ENCODE measurements at places on chromosomes 16 and 17.

DNA sequence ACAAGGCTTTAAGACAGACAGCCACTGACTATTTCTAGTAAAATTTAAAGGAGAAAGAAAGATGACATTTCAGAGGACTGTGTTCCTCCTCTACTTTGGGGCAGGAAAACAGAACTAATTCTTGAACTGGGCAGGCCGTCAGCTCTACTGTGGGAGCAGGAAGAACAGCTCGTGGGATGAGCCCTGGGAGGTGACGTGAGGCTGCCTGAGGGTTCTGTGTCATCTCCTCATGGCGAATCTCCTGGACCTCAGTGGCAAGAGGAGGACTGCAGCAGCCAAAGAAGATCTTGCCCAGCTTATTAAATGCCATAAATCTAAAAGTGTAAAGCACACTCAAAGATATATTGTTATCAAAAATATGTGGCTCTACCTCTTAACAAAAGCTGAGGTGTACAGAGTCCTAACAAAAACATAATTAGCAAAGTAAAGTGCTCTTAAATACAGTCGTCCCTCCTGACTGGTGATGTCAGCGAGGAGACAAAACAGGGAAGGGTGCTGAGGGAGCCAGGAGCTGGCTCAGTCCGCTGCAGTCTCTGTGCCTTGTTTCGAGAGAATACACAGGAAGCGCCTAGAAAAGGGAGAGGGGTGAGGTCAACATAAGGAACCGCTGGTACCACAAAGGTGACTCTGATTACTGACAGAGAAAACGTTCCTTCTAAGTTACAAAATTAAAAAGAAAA lies 58.0 kb downstream of the CREBBP start:
- no peak for DNase-seq

- DNase-seq: no peak
Measured at GRCh38 chr16:48949636-48950035, 332.0 kb downstream of the CBLN1 start.

DNA sequence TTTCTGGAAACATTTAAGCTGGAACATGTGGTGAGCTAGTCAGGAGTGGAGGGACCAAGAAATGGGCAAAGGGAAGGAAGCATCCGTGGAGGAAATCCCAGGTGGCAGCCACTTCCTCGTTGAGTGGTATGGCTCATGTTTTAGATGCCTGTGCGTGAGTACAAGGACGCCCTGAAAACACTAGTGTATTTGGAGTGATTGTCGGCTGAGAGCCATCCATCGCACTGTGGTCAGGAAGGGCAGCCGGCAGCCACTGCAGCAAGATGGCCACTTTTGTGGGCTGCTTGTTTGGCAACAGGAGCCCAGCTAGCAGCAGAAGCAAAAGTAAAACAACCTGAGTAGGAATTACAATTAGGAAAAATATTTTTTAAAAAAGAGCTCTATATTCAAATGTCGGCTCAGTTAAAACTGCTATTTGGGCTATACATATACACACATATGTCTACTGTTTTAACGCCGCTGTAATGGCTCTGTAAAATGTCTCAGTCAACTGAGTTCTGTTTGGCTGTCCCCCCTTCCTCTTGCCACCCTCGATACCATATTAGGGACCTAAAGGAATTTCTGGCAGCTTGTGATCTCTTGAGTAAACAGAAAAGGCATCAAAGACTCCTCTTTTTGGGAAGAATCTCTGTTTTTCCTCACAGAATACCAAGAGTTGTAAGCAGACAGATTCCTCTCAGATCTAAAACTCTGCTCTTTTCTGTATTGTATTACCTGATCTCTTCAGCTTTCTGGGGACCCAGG lies 39.2 kb downstream of the BRD7 start:
- DNase-seq: no peak

DNA sequence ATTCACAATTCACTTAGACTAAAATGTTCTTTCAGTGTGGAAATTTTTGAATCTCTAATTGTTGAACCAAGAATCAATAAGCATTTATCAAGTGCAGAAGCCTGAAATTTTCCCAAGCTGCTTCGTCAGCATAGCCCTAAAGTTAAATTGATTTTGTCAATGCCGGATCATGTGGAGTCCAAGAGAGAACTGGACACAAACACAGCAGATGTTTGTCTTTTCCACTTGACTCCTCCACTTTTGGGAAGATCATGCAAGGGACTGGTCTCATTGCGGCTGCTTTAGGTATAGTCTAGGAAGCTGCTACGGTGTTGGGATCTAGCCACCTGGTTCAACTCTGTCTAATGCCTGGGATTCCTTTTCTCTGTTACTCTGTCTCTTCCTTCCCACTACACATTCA lies 95.7 kb downstream of the CYB561 start:
- no peak for DNase-seq

GRCh38 chr17:48579760-48580554 lies 1.8 kb upstream of the HOXB4 start:
- DNase-seq: peak; percentile 43

DNA sequence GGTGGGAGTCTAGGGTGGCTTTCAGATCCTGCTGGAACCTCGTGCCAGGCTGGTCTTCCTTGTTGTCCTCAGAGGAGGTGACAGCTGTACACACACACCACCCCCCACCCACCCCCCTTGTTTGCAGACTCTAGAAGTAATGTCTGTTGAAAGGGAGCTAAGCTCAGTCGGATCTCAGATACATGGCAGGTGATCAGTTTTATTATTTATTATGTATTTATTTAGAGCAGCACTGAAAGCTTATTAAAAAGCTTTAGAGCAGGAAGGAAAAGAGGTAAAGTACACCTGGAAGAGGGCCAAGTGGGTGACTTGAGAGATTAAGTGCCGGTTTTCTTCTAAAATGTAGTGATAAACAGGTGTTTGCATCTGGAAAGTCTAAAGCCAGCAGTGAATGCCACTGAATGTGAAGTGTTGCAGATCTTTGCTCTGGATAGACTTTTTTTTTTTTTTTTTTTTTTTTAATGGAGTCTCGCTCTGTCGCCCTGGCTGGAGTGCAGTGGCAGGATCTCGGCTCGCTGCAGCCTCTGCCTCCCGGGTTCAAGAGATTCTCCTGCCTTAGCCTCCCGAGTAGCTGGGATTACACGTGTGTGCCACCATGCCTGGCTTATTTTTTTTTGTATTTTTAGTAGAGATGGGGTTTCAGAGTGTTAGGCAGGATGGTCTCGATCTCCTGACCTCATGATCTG lies 40.2 kb downstream of the FOXK2 start:
- DNase-seq: no peak

DNA sequence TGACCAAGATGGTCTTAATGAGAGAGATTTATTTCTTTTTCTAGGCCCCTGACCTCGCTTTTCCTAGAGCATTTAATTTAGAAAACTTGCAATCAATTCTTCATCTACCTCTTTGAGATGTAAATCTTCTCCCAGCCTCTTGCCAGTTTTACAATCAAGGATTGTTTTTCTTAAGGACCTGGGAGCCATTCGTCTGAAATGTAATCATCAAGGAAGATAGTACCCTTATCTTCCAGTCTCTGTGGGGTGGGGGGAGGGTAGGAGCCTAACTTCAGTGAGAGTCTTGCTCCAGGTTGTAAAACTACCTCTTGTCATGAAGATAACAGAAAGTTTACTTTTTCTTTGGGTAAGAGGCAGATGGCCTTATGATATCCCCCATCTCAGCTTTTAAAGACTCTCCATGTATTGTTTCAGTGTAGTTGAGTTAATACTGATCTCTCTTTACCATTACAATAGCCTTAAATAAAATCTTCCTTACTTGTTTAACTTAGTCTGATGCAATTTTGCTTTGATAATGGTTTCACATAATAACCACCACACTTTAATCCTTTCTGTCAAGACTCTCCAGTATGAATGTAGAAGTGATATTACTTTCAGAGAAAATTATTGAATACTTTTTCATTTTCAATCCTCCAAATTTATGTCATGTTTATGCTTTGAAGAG lies 110.2 kb upstream of the CPHXL start:
- no peak for DNase-seq

- DNase-seq: no peak
Measured at GRCh38 chr17:36855459-36855858, 81.8 kb upstream of the LHX1 start.

DNA sequence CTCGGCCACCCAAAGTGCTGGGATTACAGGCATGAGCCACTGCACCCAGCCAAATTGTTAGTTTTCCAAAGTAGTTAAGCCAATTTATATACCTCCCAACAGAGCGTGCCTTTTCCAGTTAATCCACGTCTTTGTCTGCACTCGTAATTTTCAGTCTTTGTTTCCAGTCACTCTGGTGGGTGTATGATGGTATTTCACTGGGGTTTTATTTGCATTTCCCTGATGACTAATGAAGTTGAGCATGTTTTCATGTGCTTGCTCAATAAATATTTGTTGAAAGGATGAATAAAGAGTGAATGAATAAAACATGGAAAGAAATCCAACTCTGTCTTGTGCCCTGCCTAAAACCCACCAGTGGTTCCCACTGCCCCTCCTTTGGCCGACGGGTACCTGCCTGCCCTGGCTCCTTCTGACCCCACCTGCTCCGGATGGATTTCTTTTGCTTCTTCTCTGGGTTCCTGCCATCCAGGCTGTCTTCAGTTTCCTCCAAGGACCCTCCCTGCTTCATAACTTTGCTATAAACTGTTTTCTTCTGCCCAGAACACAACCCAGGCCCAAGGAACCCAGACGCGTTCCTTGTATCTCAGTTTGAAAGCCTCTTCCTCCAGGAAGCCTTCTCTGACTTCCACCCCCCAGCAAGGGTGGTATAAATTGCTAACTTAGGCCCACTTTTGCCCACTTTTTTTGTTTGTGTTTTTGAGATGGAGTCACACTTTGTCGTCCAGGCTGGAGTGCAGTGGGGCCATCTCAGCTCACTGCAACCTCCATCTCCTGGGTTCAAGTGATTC lies 3.0 kb upstream of the ABCC1 start:
- peak; percentile 39 for DNase-seq

DNA sequence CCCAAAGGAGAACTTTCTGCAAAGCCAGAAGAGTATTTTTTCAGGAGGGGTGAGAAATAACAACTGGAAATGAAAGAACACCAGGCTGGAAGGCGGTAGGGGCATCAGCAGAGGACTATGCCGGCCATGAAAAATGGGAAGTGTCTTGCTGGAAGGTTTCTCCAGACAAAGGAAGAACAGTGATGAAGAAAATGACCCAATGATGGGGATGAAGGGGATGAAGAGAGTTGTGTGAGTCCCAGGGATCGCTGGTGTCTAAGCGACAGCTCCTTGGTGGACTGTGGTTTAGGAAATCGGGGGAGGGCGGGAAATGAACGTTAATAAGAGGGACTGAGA lies 623 bp downstream of the TTLL6 start:
- DNase-seq: no peak

- no peak for DNase-seq
Measured at GRCh38 chr16:50304467-50305440, 38.4 kb downstream of the ADCY7 start.

GRCh38 chr17:67137026-67137370 lies 92.6 kb downstream of the CACNG1 start:
- no peak for DNase-seq

DNA sequence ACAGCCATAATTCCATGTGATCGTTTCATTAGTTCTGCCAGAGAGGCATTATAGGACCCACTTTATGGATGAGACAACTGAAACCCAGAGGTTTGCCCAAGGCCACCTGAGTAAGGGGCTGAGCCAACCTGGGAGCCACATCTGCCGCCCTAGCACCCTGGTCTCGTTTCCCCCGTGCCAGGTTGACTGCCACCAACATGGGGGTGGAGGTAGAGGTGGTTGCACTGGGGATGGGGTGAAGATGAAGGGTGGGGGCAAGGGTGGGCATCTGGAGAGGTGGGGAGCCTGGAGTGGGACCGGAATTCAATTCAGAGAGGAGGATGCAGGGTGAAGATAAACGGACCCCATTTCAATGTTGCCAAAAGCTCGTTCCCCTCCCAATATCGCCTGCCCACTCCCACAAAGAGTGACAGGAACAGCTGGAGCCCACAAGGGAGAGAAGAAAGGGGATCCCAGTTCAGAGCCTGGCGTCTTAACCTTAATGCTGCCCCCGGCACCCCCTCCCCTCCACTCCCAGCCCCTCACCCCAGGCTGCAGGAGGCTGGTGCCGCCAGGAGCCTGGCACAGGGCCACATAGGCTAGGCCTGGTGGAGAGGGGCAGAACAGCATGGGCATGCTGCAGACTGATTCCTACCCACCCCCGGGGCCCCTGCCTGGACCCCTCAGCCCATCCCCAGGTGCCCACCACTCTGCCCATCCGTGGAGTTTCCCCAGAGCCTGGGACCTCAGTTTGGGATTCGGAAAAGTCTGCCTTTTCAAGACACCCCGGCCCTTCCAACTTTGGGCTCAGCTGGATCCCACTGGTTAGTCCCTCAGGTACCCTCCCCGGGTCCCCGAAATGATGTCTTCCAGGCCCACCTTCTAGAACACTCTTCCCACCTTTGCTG lies 29.6 kb downstream of the NGFR start:
- DNase-seq: no peak

DNA sequence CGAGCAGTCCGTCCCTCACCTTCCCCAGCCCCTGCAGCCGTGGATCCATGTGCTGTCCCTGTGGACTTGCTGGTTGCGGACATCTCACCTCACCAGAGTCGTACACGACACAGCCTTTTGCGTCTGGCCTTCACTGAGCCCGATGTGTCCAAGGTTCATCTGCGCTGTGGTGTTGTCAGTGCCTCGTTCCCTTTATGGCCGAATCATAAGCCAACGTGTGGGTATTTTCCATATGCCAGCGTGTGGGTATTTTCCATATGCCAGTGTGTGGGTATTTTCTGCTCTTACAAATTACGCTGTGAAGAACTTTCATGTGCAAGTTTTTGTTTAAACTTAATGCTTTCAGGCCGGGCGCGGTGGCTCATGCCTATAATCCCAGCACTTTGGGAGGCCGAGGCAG lies 31.6 kb downstream of the TBCD start:
- no peak for DNase-seq

GRCh38 chr17:78040440-78041385 lies 82.2 kb downstream of the TNRC6C start:
- peak; percentile 85 for DNase-seq

- no peak for DNase-seq
Measured at GRCh38 chr16:66603537-66604375, 748 bp upstream of the CMTM3 start.

GRCh38 chr16:3035289-3035971 lies 1.3 kb downstream of the BICDL2 start:
- no peak for DNase-seq

- peak; percentile 84 for DNase-seq
Measured at GRCh38 chr17:10149573-10150399, 48.6 kb downstream of the GAS7 start.

DNA sequence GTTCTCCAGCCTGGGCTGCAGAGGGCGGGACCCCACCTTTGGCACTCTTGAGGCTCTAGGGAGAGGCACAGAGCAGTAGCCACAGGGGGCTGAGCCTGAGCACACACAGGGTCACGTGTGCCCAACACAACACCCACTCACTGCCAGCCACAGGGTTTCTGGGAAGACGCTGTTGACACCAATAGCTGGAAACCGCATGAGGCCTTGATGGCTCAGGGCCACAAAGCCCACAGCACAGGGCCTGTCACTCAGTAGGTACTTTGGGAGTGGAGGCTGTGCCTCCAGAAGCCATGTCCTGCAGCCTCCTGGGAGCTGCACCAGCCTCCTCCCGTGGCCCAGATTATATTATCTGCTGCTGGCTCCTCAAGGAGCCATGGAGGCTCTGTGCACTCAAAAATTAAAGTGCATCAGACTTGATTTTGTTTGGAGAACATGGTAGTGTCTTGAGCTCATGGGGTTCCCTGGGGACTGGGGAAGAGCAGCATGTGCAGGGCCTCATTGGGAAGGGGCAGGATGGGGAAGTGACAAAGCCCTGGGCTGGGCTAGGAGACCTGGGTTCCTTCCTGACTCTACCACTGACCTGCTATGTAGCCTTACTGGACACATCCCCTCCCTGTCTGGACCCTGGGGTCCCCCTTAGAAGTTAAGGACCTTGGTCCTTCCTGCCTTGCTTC lies 12.5 kb upstream of the SREBF1 start:
- peak; percentile 35 for DNase-seq

Data from SW480 (cell line).